ENCODE measurements at places on chromosomes 3 and 15.
A peak's percentile ranks its signal among the peaks of the same experiment; 100 is the strongest.

DNA sequence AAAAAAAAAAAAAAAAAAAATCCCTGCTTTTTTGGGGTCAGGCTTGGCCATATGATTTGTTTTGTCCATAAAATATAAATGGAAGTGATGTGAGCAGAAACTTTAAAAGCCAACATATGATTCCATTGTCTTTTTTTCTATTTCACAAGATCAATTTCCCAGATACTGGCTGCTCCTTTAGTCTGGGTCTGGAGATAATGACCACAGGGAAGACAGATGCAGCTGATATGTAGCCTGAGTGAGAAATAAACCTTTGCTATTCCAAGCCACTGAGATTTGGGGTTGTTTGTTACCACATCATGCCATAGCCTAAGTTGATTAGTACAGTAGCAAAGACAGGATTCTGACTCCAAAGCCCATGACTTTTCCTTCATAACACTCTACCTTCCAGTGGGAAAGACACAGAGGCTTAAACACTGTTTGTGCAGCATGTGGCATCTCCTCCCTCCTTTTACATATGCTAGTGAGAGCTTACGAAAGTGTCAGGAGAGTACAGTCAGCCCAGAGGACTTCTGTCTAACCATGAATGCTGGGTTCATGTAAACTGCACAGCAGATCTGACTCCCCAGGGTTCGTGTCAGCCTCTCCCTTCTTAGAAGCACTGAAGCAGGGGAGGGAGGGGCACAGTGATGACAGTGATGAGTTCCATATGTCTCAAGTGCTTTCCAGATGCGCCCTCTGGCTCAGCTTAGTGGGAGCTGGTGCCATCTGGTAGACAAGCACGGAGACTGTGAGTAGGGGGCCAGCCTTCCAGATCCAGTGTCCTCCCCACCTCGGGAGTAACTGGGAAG is 36.7 kb upstream of the SLC7A14 start:
- DNase-seq: peak; percentile 67

DNA sequence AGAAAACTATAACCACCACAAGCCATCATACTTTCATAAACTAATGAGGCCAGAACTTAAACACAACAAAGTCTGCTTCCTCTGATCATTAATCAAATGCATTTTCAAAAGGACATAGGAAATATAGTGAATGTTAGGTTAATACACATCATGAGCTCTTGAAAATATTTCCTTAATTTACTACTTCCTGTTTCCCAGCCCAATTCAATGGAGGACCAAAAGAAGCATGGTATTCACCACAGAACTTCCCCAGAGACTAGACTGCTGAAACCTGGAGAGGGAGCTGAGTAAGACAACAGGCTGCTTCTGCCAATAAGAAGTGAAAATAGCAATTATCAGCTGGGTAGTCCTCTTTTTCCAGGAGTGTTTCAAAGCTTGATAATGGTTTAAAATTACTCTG is 250.3 kb downstream of the ULK4 start:
- DNase-seq: no peak

DNA sequence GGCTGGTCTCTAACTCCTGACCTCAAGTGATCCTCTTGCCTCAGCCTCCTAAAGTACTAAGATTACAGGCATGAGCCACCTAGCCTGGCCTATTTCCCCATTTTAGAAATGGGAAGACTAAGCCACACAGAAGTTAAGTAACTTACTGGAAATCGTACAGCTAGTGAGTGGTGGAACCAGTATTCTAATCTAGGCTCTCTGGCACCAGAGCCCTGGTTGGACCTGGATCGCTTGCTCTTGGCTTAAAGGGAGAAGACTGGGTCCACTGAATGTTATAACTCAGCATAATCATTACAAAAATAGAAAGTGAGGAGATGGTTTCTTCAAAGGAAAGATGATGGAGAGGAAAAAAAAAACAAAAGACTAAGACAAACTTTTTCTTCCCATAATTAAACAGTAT is 37.4 kb upstream of the CNTN3 start:
- DNase-seq: no peak

DNA sequence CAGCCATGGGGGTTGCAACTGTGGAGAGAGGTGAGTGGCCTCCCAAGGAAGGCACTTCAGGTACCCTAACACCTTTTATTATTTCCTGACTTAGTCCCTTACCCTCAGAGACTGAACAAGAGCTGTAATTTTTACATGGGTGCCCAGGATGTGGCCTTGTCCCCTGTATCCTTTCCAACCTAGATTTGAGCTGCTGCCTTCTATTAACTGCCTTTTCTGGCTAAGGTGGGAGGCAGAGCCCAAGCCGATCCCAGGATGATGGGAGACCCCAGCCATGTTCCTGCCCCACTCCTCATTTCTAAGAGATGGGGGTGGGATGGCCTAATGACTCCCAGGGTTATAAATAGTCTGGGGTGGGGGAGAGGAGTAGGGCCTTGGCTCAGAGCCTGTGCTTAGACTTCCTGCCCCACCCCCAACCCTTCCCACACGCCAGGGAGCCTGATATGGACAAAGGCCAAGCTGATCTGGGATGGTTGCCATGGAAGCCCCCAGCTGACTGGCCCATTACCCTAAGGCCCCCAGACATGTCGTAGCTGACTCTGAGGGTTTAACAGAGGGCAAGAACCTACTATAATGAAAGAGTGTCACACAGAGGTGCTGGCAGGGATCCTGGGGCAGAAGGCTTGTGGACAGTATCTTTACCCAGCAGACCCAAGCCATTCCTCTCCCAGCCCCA is 1.9 kb downstream of the KLHDC8B start:
- DNase-seq: no peak

DNA sequence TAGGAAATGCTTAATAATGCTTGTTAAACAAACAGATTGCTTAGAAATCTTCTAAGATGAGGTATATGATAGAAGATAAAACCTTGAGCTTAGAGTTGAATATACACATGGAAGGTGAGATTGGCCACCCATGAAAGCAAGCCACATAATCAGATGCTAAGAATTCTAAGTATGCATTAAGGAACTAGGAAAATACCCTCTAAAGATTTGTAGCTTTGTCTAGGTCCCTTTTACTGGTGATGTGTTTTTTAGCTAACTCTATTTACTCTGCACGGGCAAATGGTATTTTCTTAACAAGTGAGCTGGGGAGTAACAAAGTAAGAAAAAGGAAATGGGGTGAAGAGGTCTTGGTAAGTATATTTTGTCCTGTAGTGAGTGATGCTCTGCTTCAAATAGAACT is 310.3 kb downstream of the OXSM start:
- no peak for DNase-seq

- no peak for DNase-seq
These were observed 869 bp upstream of the TSC22D2 start for GRCh38 chr3:150407051-150407807.

Data from putamen (tissue), 1 donor.